T-helper 17 cell (primary cell): ENCODE measurements at places on chromosomes 4 and X.

GRCh38 chrX:24575496-24575895 lies 71.7 kb downstream of the PCYT1B start:
- no peaks in the 10 kb centered on the region for H3K36me3 ChIP-seq
- DNase-seq, result no peak
- no peak overlapping the region for H3K4me3 ChIP-seq
- no peak overlapping the region for H3K27ac ChIP-seq

GRCh38 chr4:83686166-83686565 lies 150.3 kb downstream of the GPAT3 start:
- no peak overlapping the region for H3K27ac ChIP-seq
- H3K27me3 ChIP-seq, result peaks cover 22% of the 10 kb centered on the region
- H3K36me3 ChIP-seq, result no peaks in the 10 kb centered on the region
- no peak for DNase-seq
- no peak overlapping the region for H3K4me3 ChIP-seq

DNA sequence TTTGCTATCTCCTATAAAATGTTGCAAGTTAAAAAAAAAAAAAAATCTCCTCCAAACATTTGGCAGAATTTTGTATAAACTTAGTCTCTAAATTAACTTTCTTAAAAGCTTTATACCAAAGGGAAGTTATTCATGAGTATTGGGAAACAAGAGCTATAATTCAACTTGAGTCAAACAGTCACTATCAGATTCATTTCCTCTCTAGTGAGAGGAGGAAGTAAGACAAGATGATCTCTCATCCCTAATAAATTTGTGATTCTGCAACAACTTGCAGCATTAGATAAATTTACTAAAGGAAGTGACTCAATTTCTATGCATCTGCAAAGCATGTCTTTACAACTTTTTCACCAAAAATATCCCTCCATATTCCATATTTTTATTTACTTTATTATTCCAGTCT lies 135.4 kb upstream of the GNPDA2 start:
- H3K27ac ChIP-seq, result no peak overlapping the region
- H3K4me3 ChIP-seq, result no peak overlapping the region
- no peaks in the 10 kb centered on the region for H3K4me1 ChIP-seq
- no peak for DNase-seq

GRCh38 chr4:93749292-93749761 lies 79.2 kb upstream of the ATOH1 start:
- H3K27ac ChIP-seq, result no peak overlapping the region
- no peak for DNase-seq
- H3K4me3 ChIP-seq, result no peak overlapping the region

- H3K27me3 ChIP-seq, result no peaks in the 10 kb centered on the region
- H3K4me1 ChIP-seq, result peaks cover 15% of the 10 kb centered on the region
- H3K4me3 ChIP-seq, result no peak overlapping the region
- H3K36me3 ChIP-seq, result no peaks in the 10 kb centered on the region
- H3K27ac ChIP-seq, result no peak overlapping the region
Observed at GRCh38 chr4:147725673-147726072, 6.2 kb upstream of the ARHGAP10 start.

DNA sequence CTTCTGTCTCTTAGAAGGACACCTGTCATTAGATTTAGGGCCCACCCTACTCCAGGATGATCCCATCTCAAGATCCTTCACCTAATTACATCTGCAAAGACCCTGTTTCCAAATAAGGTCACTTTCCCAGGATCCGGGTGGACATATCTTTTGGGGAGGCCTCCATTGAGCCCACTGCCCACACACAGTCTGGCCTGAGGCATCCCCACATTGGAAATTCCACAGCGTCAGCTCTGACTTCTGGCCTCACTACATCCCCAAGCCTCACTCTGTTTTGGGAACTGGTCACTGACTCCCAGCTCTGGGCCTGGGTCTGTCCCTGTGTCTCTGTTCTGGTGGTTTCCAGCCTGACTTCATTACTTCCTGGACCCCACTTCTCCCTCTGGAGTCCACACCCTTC lies 285.5 kb downstream of the CRLF2 start:
- H3K27me3 ChIP-seq, result no peaks in the 10 kb centered on the region
- H3K4me3 ChIP-seq, result no peak overlapping the region
- no peak for DNase-seq
- no peaks in the 10 kb centered on the region for H3K4me1 ChIP-seq

GRCh38 chr4:83561381-83561780 lies 25.5 kb downstream of the GPAT3 start:
- no peak for DNase-seq
- H3K4me3 ChIP-seq, result no peak overlapping the region
- peaks cover 27% of the 10 kb centered on the region for H3K4me1 ChIP-seq
- no peaks in the 10 kb centered on the region for H3K36me3 ChIP-seq

DNA sequence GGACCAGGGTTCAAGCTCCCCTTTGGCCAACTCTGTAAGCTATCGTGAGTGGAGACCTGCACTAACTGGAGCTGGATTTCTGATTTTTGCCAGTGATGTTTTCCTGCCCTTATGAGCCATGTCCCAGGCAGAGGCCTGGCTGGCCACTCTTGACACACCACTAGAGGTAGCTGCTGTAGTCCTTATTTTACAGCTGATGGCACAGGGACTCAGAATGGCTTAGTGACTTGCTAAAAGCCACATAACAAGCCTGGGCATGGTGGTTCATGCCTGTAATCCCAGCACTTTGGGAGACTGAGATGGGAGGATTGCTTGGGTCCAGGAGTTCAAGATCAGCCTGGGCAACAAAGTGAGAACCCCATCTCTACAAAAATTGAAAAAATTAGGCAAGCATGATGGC lies 33.4 kb downstream of the CYTL1 start:
- no peak for DNase-seq
- no peak overlapping the region for H3K27ac ChIP-seq
- no peak overlapping the region for H3K4me3 ChIP-seq
- H3K36me3 ChIP-seq, result peaks cover 9% of the 10 kb centered on the region
- H3K27me3 ChIP-seq, result peaks cover 38% of the 10 kb centered on the region
- H3K4me1 ChIP-seq, result peaks cover 7% of the 10 kb centered on the region

DNA sequence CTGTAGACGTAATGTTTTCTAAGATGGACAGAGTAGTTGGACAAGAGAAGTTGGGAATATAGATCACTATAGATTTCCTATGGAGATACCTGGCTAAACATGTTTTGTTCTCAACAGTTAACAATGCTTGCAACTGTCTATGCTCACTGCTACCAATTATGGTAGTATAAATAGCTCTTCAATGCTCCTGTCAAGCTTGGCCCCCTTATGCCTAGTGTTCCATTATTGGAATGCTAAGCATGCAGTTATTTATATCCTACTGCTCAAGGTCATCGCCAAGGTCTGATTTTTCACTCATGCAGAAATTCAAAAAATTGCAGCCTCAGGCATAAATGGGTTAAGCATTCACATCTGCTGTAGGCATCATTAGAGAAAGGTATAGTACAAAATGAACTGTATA lies 519.0 kb downstream of the IL15 start:
- no peaks in the 10 kb centered on the region for H3K27me3 ChIP-seq
- H3K36me3 ChIP-seq, result peaks cover 16% of the 10 kb centered on the region
- H3K4me3 ChIP-seq, result no peak overlapping the region
- peaks cover 27% of the 10 kb centered on the region for H3K4me1 ChIP-seq
- no peak for DNase-seq

- no peak overlapping the region for H3K4me3 ChIP-seq
- H3K4me1 ChIP-seq, result no peaks in the 10 kb centered on the region
- H3K27ac ChIP-seq, result no peak overlapping the region
- H3K36me3 ChIP-seq, result no peaks in the 10 kb centered on the region
Observed at GRCh38 chrX:11363069-11363594, 69.9 kb downstream of the AMELX start.

DNA sequence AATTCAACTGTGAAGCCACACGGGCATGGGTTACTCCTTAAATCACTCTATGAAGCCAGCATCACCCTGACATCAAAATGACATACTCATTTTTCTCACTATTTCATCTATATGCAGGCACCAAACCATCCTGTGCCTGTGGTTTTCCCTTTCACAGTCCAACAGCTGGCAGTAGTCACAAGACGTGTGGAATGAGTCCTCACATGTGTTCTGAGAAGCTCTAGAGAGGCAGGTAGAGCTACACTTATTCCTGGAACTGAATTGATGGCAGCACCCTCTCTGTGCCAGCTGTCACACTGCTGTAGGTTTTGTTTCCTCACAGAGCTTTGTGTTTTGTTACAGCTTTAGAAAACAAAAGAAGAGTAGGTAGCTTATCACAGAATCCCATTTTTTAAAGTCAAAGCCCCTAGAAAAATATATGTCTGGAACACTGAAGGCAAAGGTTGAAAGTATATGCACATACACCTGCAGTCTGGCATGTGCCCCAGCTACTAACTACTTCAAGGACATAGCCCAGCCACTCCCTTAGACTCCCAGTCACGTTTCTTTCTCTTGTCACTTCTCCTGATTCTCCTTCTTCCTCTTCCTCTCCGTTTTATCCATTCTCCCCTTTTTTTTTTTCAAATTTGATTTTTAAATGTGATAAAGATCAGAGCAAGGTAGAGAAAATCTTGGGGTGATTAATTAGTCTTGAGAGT lies 107.1 kb downstream of the ANXA10 start:
- peaks cover 4% of the 10 kb centered on the region for H3K4me1 ChIP-seq
- H3K36me3 ChIP-seq, result no peaks in the 10 kb centered on the region
- H3K27me3 ChIP-seq, result no peaks in the 10 kb centered on the region
- H3K4me3 ChIP-seq, result no peak overlapping the region

DNA sequence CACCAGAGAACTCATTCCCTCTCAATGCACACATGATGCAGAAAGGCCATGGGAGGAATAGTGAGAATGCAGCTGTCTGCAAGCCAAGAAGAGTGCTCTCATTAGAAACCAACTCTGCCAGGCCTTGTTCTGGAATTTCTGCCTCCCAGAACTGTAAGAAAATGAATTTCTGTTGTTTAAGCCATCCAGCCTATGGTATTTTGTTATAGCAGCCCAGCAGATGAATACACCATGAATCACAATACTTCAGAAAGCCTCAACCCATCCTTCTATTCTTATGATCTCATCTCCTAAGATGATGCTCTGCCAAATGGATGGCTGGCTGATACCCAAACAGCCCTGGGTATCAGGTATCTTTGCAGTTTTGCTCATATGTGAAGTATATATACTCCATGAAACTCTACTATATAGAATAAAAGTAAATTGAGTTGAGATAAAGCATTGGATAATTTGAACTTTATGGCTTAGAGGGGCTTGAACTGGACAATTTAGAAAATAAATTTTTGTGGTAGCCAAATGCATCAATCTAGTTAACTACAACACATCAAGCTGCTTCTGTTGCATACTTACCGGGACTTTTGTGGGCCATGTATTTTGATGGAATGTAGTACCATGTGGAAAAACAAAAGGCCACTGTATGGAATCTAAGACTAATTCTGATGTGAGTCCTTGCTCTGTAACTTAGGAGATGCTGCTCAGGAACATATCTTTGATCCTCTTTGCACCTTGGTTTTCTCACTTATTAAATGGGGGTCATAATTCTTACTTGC lies 245.9 kb downstream of the HS3ST1 start:
- H3K4me1 ChIP-seq, result no peaks in the 10 kb centered on the region
- H3K36me3 ChIP-seq, result no peaks in the 10 kb centered on the region
- no peak overlapping the region for H3K4me3 ChIP-seq
- H3K27ac ChIP-seq, result no peak overlapping the region
- DNase-seq, result no peak

GRCh38 chr4:3406021-3406420 lies 35.7 kb upstream of the HGFAC start:
- H3K36me3 ChIP-seq, result no peaks in the 10 kb centered on the region
- H3K4me3 ChIP-seq, result no peak overlapping the region
- no peak for DNase-seq
- H3K27me3 ChIP-seq, result no peaks in the 10 kb centered on the region
